ENCODE measurements at places on chromosomes 4 and X.

GRCh38 chr4:124637321-124637720, 75.2 kb downstream of the ANKRD50 start:
- no peak for DNase-seq

DNA sequence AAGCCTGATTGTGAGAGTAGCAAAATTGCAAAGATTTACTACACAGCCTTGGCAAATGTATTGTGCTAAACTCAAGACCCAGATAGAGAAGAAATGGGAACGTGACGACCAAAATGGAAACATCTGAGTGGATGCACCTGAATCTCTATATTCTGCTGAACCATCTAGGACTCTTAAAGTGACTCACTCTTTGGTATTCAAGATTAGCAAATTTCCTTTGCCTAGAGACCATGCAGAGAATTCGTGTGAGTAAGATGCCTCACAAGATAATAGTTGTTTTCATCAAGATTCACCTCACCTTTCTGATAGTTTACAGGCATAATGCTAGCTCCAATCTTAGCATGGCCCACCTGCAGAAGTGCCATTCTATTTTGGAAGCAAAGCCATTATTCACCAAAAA, 14.4 kb upstream of the ATOH1 start:
- DNase-seq = no peak

GRCh38 chr4:39541987-39542610, 14.9 kb upstream of the UGDH start:
- DNase-seq = no peak

GRCh38 chrX:54633641-54634040, 103.6 kb downstream of the GNL3L start:
- DNase-seq = no peak

GRCh38 chr4:13432453-13432852, 51.7 kb downstream of the RAB28 start:
- DNase-seq = no peak

GRCh38 chr4:2862528-2862927, 18.9 kb downstream of the ADD1 start:
- DNase-seq = no peak
